ENCODE measurements at places on chromosomes 1 and 21.
A peak's percentile ranks its signal among the peaks of the same experiment; 100 is the strongest.

DNA sequence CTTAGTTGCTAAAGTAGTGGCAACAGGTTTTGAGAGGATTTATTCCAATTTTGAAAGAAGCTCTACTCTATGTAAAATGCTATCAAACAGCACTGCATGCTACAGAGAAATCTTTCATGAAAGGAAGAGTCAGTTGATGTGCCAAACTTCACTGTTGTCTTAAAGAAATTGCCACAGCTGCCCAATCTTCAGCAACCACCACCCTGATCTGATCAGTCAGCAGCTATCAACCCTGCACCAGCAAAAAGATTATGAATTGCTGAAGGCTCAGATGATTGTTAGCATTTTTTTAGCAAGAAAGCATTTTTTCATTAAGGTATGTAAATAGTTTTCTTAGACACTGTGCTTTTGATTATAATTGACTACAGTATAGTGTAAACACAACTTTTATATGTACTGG, 49.6 kb downstream of the SLC9C2 start:
- no peak for DNase-seq

DNA sequence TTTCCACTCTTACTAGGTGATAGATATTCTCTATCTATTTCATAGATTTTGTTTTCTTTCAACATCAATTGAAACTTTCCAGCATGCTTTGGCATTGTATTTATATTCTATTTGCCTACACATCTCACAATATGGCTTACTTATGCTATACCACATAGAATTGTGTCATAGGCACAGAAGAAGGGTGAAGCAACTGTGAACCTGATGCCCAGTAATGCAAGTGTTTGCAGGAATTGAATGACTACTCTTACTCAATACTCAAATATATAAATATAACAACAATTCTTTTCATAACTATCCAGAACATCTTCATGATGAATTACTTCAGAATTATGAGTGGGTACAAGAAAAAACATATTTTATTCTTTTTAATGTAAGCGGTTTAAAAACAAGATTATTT, 165.9 kb downstream of the PTBP2 start:
- DNase-seq, result no peak

DNA sequence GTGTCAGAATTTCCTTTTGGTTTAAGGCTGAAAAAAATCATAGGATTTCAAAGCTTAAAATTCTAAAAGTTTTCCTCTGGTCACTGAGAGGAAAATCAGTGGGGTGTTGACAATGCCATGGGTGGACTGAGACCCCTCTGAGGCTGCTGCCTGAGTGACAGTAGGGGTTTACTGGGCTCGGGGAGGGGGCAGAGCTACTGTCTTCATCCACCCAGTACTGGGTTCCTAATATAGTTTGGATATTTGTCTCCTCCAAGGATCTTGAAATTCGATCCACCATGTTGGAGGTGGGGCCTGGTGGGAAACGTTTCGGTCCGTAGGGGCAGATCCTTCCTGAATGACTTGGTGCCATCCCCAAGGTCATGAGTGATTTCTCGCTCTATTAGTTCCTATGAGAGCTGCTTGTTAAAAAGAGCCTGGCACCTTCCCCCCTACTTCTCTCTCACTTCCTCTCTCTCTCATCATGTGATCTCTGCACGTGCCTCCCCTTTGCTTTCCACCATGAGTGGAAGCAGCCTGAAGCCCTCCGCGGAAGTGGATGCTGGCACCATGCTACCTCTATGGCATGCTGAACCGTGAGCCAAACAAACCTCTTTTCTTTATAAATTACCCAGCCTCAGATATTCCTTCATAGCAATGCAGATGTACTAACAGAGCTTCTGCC, 72.3 kb downstream of the MAP10 start:
- DNase-seq, result no peak

DNA sequence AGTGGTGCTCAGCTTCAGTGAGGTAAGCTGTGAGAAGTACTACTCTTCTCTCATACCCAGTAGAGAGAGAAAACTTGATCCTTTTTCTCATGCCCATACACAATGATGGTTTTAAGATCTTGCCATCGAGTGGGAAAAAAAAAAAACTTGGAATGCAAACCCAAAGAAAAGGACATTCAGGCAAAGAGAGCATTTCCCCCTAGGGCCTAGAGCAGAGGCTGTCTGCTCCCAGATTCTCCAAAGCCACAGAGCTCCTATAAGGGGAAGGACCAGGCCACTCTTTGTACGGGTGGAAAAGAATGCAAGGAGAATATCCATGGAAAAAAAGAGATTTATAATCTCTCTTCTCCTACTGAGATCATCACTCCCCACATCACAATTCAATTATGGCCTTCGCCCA, 34.9 kb downstream of the MROH9 start:
- DNase-seq, result no peak

GRCh38 chr21:45322231-45322959, 34.7 kb upstream of the POFUT2 start:
- no peak for DNase-seq

DNA sequence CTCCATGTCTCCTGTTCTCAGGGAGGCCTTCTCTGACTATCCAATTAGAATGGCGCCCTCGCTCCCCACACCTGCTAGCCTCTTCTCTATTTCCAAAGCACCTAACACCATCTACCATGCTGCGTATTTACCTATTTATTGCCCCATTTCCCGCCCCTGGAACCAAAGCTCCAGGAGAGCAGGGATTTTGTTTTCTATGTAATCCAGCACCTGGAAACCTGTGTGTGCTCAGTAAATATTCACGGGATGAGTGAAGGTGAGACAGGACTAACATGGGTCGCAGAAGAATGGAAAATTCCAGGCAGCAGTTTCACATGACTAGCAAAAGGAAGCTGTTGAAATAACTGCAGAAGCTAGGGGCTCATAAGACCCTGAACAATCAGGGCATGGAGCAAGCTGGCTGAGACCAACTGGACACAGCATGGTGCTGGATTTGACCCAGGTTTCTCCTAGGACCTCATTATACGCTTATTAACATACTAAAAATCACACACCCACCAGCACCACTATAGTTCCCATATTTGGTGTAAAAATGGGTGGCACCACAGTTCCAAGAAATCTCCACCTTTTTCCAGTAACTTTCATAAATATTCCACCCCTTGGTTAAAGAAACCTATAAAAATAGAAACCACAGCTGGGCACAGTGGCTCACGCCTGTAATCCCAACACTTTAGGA, 15.1 kb upstream of the TENT5B start:
- peak; percentile 44 for DNase-seq

DNA sequence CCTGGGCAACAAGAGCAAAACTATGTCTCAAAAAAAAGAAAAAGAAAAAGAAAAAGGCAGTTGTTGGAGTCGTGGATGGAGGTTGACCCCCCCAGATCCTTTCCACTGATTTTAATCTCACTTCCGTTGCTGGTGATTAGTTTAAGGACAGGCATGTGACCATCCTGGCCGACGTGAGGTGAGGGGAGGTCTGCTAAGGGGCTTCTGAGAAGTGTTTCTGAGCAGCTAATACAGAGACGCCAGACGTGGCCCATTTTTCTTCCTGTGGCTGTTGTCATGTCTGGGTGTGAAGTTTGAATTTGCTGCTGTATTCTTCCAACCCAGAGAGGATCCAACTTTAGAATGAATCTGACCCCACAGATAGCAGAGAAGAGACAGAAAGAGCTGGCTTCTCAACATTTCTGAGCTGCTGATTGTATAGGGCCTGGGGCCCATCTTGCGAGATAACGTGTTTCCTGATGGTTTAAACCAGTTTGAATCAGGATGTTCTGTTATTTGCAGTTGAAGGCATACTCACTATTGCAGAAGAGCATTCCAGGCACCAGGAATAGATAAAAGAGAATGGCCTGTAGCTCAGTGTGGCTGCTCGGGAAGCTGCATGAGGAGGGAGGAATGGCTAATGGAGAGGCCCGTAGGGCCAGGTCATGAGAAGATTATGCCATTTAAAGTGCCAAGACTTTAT, 22.8 kb upstream of the SSBP3 start:
- no peak for DNase-seq

GRCh38 chr1:202237052-202237451, 43.5 kb downstream of the LGR6 start:
- DNase-seq, result no peak

- DNase-seq, result no peak
Measured at GRCh38 chr1:64539289-64539688, 69.4 kb downstream of the CACHD1 start.

GRCh38 chr1:9084906-9085305, 15.5 kb upstream of the SLC2A5 start:
- no peak for DNase-seq

DNA sequence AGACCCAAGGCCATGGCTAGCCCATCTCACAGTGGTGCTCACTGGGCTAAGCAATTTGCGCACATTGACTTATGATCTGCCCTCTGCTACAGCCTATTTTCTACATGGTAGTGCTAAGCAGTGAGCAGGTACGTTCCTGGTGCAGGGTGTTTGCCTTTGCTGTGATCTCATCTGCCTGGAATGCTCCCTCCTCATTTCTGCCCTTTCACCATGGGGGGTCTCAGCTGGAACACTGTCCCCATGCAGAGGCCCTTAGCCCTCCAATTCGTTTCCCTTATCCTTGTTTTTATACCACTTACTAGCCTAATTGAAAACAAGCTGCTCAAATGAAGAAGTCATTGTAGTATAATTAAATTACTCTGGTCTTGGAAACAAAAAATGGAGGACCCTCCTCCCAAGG, 2.0 kb upstream of the B3GALT5 start:
- DNase-seq, result peak; percentile 14

GRCh38 chr21:25582888-25583287, 24.4 kb downstream of the MRPL39 start:
- DNase-seq, result no peak

Measured in astrocyte of the spinal cord (primary cell).